ENCODE measurements at places on chromosomes 6 and 20.

DNA sequence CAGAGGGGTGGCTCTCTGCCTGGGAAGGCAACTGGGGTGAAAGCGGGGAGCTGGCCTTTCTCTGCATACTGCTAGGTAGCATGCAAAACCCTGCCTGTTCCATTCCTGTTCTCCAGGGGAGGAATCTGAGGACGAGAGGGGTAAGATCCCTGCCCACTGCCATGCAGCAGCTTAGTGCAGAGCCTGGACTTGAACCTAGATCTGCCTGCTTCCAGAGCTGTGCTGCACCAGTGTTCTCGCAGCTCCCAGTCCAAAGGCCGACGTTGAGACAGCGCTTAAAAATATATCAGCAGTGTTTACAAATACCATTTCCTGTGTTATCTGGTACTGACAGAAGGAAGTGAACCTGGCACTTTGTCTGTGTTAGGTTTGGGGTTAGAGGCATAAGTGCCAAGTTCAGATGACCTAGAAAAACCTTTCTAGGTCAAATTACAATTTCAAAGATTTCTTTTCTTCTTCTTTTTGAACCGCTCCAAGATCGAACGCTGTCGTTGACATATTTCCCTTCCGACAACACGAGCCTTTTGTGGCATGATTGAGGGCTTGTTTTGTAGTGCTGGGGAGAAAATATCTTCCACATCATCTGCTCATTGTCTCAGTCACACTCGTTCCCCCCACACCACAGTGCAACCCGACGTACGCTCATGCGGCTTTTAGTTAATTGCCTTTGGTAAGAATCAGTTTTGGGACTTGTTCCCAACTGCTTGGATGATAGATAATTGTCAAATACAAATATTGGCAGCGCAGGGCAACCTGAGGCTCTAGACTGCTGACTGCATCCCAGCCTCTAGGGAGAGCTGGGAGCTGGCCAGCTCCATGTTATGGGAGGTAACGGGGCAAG, 44.6 kb downstream of the TOX2 start:
- peak; percentile 17 for DNase-seq

DNA sequence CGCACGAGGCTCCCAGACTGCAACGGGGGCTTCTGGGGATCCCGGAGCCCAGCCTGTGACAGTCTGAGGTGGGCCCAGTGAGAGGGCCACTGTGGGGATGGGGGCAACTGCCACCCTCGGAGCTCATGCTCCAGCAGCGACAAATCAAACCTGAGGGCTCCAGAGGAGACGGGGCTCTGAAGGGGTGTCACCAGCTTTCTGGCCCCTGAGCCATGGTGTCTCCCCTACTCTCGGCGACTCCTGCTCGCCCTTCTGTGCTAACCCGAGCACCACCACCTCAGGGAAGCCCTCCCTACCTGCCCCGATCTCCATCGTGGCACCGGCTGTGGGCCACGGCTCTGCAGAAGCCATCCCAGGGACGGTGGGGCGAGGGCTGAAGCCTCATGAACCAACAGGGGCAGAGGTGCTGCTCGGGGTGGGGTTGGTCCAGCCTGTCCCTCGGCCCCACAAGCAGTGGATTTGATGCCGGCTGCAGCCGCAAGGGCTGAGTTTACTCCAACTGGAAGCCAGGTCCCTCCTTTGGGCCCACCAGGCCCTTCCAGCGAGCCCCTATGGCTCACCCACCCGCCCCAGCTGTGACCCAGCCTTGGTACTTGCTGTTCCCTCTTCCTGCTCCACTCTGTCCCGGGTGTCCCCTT, 102.7 kb downstream of the ASXL1 start:
- no peak for DNase-seq

- no peak for DNase-seq
These were observed 7.3 kb upstream of the DOK5 start for GRCh38 chr20:54468082-54468481.

GRCh38 chr6:54706391-54706790, 140.2 kb upstream of the FAM83B start:
- no peak for DNase-seq

DNA sequence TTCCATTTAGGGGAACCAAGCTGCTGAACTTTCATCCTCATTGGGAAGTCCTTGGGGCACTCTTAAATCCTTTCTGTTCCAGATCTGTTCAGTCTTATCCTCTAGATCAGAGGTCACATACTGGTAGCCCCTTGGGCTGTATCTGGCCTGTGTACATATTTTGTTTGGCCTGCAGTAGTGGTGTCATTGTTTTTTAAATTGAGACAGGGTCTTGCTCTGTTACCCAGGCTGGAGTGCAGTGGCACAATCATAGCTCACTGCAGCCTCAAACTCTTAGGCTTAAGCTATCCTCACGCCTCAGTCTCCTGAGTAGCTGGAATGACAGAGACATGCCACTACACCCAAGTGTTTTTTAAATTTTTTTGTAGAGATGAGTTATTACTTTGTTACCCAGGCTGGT, 14.8 kb downstream of the RALY start:
- DNase-seq = no peak

- DNase-seq = no peak
These were observed 253.2 kb downstream of the SOX4 start for GRCh38 chr6:21846541-21847451.

DNA sequence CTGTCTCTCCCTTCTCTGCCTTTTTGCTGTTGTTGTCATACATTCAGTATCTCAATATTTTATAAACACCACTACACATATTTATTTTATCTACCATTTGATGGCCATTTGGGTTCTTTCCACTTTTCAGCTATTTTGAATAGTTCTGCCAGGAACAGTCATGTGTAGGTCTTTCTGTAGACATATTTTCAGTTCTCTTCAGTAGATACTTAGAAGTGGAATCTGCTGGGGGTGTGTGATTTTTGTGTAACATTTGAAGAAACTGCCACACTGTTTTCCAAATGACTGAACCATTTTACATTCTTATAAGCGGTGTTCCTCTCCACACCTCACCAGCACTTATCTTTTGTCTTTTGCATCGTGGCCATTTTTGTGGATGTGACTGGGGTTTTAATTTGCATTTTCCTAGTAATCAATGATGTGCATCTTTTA, 197.7 kb downstream of the ARID1B start:
- DNase-seq = no peak

- DNase-seq = no peak
These were observed 2.5 kb upstream of the METTL24 start for GRCh38 chr6:110360676-110361075.

- no peak for DNase-seq
These were observed 3.6 kb upstream of the KIF25 start for GRCh38 chr6:167993831-167994230.

All from T follicular helper cell (primary cell).